Stimulated activated CD8-positive, alpha-beta memory T cell treated with anti-CD3 and anti-CD28 coated beads, Interleukin-7, amount 100 ng/mL, for 24 hours (primary cell): ENCODE measurements at places on chromosomes 16 and 17.

DNA sequence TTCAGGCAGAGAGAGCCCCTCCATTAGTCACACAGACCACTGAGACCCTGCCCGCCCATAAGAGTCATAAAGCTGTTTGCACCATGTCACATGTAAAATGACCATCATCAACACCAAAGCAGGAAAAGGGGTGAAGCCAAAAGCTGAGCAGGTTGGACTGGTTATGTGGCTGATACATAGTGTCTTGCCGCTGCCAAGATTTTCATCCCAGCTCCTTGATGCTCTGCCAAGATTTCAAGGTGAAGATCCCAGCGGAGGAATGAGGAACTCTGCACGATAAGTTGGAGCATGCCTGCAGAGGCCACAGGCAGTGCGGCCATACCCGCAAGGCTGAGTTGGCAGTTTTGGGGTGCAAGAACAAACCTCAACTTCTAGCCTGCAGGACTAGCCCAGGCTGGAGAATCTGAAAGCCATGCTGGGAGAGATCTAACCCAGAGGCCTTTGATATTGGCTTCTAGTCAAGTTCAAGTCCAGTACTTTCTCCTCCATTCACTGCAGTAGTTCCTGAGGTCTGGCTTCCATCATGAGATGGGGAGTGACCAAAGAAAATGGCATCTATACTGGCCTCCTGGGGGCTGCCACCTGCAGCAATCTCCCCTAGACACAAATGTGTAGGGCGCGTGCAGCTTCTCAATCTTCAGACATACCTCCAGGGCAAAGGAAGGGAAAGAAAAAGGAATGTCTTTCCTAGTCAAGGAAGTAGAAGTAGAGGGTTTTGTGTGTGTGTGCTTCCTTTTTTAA, 79.7 kb upstream of the NOL11 start:
- no peak for DNase-seq

DNA sequence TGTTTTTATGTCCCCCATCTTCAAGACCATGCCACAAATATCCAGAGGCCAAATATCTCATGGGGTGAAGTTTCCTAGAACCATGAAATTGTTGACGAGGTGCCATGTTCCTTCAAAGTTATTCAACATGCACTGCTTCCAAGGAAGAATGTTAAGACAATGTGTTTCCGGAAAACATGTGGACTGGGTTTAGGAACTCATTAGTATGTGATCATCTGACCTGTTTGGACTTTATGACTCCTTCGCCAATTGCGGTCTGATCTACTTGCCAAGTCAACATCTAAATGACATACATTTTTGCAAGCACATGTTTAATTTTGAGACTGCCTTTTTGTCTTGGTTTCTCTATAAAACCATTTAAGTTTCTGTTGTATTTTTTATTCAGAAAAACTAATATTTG, 234.8 kb downstream of the MAF start:
- no peak for DNase-seq

DNA sequence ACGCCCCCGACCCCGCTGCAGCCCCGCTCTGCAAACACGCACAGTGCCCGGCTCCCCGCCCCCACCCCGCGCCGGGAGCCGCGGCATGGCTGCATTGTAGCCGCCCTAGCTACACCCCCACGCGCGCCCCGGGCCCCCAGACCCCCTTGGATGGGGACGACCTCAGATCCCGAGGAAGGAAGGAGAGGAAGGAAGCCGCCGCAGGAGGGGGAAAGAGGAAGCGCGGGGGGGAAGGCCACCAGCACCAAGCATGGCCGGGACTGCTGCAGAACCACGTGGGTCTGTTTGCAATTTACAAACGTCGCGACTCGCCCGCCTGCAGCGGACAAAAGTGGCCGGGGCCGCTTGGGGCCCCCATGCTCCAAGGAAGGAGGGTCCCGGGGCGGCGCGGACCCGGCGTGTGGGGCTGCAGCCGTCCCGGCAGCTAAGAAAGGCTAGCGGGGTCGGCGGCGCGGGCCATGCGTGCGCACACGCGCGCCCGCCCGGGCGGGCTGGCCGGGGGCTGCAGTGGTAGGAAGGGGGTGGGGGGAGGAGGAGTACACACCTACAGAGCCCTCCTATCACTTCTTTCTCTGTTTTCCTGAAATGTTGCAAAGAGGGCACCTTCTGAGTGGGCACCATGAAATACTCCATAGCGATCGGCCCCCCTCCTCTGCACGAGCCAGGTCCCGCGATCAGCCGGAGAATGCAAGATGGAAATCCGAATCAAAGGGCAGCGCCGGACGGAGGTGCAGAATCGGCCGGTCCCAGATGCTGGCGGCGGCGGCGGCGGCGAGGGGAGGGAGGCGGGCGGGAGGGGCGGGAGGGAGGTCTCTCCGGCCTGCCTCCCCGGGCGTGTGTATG, 488 bp downstream of the TFAP4 start:
- DNase-seq, result no peak

GRCh38 chr17:2101448-2102257, 46.8 kb downstream of the HIC1 start:
- DNase-seq, result no peak

- no peak for DNase-seq
Measured at GRCh38 chr16:17416461-17417311, 54.1 kb downstream of the XYLT1 start.

- no peak for DNase-seq
Measured at GRCh38 chr17:15371376-15372130, 30.2 kb upstream of the TEKT3 start.

GRCh38 chr16:87422106-87422505, 30.0 kb downstream of the MAP1LC3B start:
- no peak for DNase-seq

- DNase-seq, result no peak
Measured at GRCh38 chr17:28635506-28635905, 9.5 kb downstream of the BLTP2 start.

DNA sequence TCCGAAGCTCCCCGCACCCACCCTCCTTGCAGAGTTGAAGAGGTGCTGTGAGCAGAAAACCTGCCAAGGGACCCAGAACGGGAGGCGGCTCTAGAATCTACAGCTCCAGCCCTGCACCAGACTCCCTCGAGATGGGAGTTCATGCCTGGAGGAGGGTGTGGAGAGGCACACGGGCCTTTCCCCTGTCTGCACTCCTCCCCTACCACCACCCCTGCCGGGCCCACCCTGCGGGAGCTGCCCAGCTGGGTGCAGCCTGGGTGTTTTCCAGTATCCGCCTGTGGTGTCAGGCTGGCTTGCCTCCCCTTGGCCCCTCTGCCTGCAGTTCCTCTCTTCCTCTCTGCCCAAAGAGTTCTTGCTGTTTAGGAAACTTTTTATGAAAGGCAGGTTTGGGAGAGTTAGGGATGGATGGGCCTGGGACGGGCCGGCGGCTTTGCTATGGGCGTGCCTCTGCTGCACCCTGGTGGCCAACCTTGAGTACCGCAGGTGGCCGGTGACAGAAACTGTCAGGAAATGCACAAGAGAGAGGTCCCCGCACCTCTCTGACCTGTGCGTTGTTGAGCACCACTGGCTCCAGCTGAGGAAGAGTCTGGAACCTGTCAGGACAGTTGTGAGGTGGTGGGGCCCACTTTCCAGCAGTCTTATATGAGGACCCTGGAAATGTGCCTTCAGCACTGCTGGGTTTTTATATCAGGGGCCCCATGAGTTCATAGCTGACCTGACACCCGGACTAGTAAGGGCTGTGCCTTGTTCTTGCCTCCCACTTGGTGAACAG, 354.1 kb downstream of the SEC14L1 start:
- peak; percentile 55 for DNase-seq

- DNase-seq, result no peak
Measured at GRCh38 chr17:29742210-29742513, 119.5 kb upstream of the CORO6 start.

GRCh38 chr16:68915589-68915988, 72.3 kb downstream of the TANGO6 start:
- DNase-seq, result no peak

DNA sequence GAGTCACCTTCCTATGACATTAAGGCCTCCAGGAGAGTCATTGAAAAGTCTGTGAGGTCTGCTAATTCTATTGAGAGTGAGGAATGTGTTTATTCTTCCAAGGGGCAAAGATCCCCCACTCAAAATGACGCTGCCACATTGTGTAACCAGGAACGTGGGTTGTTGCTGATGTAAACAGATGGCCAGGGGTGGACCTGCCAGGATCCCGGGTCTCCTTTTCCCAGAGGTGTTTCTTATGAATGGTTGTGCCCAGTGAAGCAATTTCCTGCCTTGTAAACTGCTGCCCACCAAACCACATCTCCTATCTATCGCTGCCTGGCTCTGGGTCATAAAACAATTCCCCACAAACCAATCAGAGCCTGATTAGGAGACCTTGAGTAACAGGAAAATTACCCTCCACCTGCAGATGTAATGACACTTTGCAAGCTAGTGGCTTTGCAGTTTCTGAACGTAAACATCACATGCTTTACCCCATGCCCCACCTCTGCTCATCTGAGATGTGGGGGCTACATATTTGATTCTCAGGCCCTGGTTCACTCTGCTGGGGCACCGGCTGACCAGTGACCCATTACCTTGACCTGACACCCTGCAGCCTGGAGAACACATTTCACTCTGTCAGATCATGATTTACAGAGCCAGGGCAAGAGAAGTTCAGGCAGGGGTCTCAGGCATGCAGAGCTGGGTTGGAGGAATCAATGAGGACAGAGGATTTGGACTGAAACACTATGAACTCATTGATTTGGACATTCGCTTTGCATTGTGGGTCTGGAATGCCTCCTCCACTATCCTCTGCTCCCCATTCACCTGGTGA, 33.1 kb upstream of the DDX52 start:
- DNase-seq, result no peak

DNA sequence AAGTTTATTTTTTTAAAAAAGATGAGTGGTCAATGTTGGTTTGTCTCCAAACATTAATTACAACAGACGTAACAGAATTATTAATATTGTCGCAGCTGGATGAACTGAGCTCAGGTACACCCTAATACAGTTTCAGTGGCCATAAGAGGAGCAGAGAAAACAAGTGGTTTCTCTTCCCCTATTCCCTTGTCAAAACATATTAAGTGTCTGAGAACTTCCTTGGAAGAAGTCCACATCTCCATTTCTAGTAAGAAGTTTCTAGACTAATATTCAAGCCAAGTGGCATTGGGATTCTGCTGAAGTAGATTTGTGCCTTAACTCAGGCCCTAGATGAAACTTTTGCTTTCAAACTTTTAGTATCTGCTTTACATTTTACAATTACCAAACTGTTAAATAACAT, 47.7 kb downstream of the GNA13 start:
- no peak for DNase-seq

DNA sequence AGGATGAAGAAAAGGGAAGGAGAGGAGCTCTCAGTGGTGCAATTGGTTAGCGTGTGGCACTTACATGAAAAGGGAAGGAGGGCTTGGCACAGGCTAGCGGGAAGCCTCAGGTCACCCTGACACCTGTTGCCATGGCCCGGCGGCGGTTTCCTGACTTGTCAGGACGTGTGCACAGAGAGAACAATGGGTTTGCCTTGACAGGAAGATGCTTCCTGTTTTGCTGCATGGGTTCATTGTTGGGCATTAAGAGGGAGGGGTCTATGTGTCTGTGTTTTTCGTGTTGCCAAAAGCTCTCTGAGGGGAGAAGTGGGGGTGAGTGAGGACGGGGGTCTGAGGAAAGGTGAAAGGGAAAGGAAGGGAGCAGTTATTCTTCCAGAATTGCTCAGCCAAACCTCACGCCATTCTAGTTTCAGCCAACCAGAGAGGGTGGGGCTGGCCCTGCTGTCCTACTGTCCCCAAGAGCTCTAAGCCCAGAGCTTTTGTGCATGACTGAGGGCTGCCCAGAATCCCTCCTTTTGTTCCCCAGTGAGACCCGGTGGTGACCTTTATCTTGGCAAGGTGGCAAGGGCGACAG, 17.1 kb upstream of the CCR7 start:
- DNase-seq, result no peak

- peak; percentile 34 for DNase-seq
Measured at GRCh38 chr17:41496803-41497484, 7.2 kb upstream of the KRT36 start.

DNA sequence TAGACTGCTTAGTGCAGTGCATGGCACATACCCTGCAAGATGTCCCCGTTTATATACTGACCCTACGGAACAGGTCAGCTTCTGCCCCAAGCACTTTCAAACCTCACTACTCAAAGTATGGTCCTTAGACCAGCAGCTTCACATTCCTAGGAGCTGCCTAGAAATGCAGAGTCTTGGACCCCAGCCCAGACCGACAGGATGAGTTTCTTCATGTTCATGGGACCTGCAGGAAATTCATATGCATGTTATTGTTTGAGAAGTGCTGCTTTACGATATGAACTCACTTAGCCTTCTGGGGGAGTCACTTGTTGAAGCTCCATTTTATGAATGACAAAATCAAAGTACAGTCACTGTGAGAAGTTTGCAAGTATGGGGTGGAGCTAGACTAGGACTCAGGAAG, 82.6 kb downstream of the DYNLRB2 start:
- no peak for DNase-seq

DNA sequence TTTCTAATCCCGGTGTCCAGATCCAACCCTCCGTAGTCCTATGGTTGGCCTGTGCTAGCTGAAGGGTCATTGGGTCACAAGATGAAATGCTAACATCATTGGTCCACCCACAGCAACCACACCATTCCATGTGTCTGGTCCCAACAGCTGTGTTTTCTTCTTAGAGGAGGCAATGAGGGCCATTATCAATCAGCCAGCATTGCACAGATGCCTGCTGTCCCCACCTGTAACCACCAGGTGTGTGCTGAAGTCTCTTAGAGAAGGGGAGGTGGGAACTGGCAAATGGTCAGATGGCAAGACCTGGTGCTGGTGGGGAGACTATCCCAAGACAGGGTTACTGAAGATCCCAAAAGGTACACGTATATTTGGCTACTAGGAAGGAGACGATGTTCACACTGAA, 37.4 kb downstream of the HIC1 start:
- no peak for DNase-seq

- no peak for DNase-seq
Measured at GRCh38 chr16:31472709-31473203, 804 bp downstream of the TGFB1I1 start.

- no peak for DNase-seq
Measured at GRCh38 chr17:74698069-74698468, 14.7 kb downstream of the CD300LF start.

- no peak for DNase-seq
Measured at GRCh38 chr16:58027161-58027915, 1.8 kb downstream of the MMP15 start.

GRCh38 chr17:76381633-76382350, 2.6 kb upstream of the SPHK1 start:
- no peak for DNase-seq

DNA sequence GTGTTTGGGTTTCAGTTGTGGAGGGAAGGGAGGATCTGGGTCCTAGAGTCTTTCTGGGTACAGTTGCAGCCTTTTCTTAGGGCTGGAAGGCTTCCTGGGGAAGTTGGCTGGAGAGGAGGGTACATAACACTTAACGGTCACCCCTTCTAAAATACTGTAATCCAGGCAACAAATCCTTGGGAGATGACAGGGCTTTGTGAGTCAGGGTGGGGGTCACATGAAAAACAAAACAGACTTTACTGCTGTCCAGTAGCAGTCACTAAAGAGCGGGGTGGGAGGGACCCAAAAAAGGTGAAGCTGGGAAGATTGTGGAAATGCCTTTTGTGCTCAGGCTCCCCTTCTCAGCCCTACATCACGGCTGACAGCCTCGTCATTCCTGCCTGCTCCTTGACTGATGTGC, 6.3 kb downstream of the SAP30BP start:
- no peak for DNase-seq
